ENCODE measurements at places on chromosomes 12 and 14.

DNA sequence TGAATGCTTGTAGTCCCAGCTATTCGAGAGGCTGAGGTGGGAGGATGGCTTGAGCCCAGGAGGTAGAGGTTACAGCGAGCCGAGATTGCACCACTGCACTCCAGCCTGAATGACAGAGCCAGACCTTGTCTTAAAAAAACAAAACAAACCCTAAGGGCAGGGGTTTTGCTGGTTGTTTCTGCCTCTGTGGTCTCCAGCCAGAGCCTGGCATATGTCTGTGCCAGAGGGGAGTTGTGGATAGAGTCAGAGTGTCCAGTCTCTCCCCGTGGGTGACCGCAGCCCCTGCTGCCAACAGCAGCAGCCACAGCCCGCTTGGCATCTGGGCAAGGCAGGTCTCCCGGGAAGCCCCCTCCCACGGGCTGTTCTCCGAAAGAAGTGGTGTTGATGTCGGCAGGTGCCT lies 37.6 kb downstream of the MVK start:
- DNase-seq = no peak

DNA sequence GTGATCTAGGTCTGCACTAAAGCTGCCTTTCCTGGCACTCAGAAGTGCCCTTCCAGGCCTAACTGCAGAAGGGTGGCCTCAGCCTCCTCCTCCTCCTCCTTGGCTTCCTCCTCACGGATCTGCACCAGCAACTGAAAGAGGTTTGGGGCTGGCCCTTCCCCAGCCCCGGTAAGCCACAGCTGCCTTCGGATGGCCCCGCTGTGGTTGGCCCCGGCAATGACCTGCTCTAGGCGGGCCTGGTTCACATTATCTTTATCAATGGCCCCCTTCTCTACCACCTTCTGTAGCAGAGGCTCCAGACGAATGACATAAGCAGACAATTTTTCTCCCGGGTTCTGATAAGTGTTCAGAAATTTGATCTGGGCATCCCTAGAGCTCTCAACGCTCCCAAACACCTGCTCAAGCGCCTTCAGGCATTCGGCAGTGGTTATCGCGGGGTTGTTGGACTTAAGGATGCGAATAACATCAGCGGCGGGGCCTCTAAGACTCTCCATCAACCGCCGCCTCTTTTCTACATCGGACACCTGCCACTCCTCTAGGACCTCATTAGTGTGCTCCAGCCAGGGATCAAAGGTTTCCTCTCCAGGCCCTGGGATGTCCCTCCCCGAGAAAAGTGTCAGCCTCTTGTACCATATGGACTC lies 1.5 kb downstream of the PNMA1 start:
- DNase-seq = peak; percentile 19

GRCh38 chr14:94640721-94641631 lies 28.8 kb downstream of the SERPINA3 start:
- DNase-seq = no peak

- peak; percentile 50 for DNase-seq
Observed at GRCh38 chr12:96456265-96456974, 33.0 kb upstream of the CFAP54 start.

GRCh38 chr12:77010691-77011548 lies 54.4 kb downstream of the E2F7 start:
- DNase-seq = peak; percentile 13

GRCh38 chr14:71931492-71932228 lies 569 bp upstream of the RGS6 start:
- no peak for DNase-seq

DNA sequence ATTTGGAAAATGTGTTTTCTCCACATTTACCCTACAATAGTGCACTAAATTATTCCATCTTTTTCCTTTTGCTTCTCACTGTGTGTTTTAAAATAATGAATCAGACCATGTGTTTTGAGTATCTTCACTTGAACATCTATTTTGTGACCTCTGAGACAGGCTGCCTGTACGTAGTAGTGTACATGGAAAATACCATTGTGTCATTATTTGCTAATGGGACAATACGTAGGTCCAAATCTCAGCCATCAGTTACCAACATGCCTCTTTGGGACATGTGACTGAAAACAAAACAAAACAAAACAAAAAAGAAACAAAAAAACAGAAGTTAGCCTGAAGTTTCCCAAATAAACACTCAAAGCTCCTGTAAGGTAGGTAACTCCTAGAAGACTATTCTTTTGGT lies 7.1 kb upstream of the MYF6 start:
- no peak for DNase-seq

DNA sequence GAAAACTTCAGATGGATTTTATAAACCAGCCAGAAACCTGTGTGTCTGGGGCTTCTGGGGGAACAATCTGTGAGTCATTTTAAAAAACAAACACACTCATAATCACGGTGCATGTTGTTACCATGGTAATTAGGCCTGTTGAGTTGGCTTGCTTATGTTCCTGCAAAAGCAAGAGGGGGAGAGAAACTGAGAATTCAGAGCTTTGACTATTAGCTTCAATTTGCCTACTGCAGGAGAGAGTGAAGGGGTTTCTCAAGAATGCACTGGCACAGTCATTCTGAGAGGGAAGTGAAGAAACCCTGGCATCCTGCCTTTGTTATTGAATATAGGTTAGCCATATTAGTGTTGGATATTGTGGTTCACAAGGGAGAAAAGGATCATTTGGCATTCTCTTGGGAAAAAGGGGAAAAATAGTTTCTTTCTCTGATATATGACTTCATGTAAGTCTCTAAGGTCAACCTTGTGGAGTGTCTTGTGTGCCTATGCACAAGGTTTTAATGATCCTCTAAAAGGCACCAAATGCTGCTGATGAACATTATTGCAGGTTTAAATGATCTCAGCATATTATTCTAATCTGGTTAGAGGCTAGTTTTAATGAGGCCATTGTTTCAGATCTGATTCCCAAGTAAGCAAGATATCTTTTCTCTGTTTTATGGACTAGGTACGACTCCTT lies 12.9 kb downstream of the GNG2 start:
- DNase-seq = peak; percentile 94

DNA sequence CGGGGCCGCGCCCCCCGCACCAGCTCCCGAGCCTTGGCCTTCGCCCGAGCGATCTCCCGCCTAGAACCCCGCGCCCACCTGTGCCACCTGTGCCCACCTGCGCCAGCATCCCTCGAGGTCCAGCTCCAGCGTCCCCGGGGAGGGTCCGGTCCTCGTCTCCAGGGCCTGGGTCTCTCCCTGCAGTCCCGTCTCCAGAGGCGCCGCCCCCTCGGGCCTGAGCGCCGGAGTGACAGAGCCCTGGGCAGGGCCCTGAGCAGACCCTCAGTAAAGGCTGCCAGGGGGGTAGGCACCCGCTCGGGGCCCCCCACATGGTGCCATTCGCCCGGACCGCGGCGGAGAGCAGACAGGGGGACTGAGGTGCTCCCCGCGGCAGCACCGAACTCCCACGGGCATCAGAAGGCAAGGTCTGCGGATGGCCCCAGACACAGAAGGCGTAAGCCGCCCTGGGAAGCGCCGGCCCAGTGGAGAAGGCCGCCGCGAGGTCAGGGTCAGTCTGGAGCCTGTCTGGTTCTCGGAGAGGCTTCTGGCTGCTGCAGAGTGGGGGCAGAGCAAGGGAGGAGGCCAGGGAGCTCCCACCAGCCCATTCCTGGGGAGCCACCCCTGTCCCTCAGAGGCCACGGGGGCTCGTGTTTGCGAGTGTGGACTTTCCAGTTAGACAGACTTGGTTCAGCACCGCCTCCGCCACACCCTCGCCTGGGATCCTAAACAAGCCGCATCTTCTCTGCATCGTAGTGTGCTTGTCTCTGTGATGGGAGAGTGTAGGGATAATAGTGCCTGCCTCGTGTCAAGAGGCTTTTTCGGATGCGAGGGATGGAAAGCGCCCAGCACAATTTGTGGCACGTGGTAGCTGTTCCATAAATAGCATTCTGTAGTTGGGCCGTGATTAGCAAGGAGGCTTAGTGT lies 1.1 kb upstream of the PPP1R13B start:
- DNase-seq = no peak

GRCh38 chr12:97283297-97283696 lies 179.3 kb upstream of the RMST start:
- DNase-seq = no peak

GRCh38 chr14:55180006-55180405 lies 11.4 kb downstream of the DLGAP5 start:
- DNase-seq = no peak

DNA sequence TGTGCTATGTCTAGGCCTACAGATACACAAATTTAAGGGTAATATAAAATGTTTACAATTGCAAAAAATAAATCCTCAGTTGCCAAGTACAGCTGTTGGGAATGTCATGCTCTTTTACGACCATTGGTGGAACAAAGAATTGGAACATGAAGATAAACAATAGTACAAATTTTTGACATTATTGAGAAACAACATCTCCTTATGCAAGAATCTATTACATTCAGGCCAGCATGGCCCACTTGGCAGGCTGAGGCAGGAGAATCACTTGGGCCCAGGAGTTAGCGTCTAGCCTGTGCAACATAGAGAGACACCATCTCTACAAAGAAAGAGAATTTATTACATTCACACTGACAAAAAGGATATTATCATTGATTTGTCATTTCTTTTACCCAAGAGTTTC lies 135.9 kb upstream of the NTF3 start:
- no peak for DNase-seq

DNA sequence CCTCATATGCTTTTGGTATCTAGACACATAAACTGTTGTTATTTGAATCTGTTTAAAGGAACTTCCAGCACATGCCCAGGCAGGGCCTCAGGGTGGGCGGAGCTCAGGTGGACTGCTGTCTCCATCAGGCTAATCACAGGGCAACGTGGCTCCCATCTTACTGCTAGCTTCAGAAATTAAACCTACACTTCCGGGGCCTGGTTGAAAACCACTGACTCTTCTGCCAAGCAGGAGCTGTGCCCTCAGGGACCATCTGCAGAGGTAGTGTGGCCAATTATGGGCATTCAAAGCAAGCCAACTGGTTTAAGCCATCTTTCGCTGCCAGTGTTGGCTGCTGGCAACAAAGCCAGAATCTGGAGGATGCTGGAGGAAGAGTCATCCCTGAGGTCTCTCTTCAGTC lies 97.5 kb downstream of the TMX1 start:
- DNase-seq = no peak

DNA sequence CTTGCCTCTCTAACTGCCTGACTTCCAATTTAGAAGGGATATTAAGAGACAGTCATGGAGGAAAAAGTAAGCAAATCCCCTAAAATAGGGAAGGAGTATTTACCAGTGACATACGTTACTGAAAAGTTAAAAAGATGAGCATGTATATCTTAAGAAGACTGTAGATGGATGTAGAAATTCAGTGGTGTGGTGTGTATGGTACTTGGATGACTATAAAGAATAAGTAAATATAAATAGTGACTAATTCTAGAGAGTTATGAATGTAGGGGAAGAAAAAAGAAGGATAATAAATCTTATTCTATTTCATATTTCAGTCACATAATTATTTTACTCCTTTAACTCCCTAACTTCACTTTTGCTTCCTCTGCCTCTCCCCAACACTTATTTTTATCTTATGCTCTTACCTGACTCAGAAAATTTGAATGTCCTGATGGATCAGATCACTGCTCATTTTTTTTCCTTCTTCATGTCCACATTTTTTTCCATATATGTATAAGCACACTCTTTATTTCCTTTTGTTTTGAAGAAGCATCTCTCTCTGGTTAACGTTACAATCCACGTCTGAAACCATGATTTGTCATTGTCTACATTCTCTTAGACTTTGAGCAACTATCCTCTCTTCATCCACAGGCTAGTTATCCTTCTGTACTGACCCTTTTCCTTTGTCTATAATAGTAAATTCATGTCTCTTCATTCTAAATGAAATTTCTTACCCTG lies 422.7 kb upstream of the SYT1 start:
- no peak for DNase-seq
